ENCODE measurements at places on chromosomes 12 and 14.

- DNase-seq, result peak; percentile 89
Observed at GRCh38 chr12:96197503-96198272, 3.5 kb downstream of the ELK3 start.

GRCh38 chr14:95959317-95959716, 79.8 kb upstream of the C14orf132 start:
- no peak for DNase-seq

DNA sequence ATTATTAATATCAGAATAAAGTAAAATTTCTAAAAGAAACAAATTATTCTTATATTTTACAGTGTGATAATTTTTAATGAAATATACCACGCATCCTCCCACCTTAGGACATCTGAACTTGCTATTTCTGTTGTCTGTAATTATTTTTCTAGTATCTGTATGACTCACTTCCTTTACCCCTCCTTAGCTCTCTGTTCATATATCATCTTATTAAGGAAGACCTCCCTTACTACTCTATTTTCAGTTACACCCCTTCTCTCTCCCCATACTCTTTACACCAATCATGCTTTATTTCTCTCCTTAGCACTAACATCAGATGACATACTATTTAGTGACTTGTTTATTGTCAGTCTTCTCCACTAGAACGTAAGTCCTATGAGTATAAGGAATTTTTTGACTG, 34.2 kb upstream of the C12orf50 start:
- DNase-seq, result no peak

- no peak for DNase-seq
Observed at GRCh38 chr14:63134801-63135200, 69.4 kb upstream of the RHOJ start.

DNA sequence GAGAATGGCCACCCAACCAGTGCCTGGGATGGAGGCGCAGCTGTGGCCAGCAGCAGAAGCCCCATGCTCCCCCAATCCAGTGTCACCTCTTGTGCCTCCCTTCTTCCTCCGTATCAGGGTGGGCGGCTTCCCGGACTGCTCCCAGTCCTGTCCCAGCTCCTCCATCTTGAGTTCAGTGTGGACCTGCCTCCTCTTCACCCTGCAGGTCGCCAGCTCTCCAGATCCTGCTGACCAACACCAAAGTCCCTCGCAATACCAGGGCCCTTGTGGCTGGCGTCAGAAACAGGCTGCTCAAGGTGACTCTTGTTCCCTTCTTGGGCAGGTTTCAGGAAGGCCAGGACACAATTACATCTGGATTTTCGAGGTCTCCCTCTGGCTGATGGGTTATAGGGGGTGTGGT, 17.0 kb downstream of the MVK start:
- DNase-seq, result no peak

DNA sequence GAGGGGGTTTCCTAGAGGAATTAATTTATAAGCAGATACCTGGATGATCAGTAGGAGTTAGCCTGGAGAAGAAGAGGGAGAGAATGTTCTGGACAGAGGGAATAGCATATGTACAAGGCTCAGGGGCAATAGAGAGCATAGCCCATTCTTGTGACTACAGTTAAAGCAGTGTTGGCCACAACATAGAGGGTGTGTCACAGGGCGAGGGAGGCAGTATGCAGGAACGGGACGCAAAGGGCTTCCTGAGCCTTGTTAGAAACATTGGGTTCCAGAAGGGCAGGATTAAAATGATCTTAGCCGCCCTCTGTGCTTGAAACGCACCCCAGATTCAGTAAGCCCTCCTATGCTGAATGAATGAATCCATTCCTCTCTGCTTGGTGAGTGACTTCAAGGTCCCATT, 142.2 kb upstream of the PWP1 start:
- DNase-seq, result no peak

- DNase-seq, result no peak
Observed at GRCh38 chr12:75998292-75999063, 33.1 kb downstream of the PHLDA1 start.

- no peak for DNase-seq
Observed at GRCh38 chr12:2693244-2693860, 101.4 kb upstream of the FKBP4 start.

DNA sequence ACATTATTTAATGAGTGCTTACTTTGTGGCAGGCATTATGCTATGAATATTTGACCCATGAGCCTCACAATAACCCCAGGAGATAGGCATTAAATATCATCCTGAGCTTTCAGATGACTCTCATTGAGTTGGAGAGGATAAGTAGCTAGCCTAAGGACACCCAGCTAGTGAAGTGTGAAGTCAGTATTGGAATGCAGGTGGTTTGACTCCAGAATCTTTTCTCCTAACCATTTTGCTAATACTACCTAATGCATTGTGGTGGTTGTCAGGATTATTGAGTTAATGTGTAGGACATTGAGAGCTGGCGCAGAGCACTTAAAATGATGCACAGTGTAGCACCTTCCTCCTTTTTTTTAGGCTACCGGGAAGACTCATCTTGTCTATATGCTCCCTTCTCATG, 3.8 kb upstream of the CDKL1 start:
- no peak for DNase-seq

- no peak for DNase-seq
Observed at GRCh38 chr14:67526181-67526580, 6.9 kb upstream of the PLEKHH1 start.

DNA sequence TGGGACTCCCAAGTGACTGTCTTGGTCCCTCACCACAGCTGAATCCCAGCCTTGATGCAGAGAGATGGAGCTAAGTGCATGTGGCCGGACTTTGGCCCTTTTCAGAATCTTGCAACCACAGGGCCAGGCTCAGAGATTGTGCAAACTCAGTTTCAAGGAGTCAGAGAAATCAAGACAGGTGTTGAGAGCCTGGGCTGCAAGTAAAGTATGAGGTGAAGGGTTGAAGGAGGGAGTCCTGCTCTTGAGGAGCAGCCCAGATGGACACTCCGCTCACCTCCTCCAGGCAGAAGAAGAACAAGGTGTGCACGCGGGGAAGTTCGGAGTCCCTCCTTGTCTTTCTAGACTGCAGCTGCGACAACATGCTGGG, 6.3 kb upstream of the BMP4 start:
- DNase-seq, result no peak

DNA sequence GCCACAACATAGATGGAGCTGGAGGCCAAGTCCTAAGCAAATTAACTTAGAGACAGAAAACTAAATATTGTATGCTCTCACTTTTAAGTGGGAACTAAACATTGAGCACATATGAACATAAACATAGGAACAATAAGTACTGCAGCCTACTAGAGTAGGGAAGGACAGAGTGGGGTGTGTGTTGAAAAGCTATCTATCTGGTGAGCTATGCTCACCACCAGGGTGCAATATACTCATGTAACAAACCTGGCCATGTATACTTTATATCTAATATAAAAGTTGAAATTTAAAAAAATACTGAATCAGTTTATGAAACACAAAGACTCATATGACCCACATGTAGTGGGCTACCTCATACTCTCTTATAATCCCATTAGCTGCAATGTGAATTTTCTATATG, 1305.0 kb downstream of the LRFN5 start:
- DNase-seq, result no peak

- DNase-seq, result no peak
Observed at GRCh38 chr12:64821116-64821630, 3.3 kb upstream of the TBC1D30 start.

DNA sequence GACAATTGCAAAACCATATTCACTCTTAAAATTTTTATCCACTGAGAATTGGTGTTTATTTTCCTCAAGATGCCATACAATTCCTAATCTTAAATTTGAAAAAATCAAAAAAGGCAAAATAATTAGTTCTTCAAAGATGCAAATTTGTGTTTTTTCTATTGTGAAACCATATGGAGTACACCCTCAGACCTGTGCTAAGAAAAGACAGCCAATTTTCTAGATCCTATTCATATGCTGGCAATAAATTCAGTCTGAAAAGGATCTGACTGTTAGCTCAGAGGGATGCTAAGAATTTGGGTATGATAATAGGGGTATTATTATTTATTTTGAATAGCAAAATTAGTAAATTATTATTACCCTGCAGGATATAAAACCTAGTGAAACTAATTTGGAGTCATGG, 476.9 kb upstream of the SYT1 start:
- DNase-seq, result no peak

GRCh38 chr12:49865109-49865781, 22.3 kb upstream of the BCDIN3D start:
- no peak for DNase-seq

GRCh38 chr14:90179357-90179756, 77.0 kb upstream of the PSMC1 start:
- no peak for DNase-seq

GRCh38 chr12:103011974-103012763, 54.7 kb downstream of the ASCL1 start:
- DNase-seq, result no peak

- DNase-seq, result no peak
Observed at GRCh38 chr14:95320955-95321600, 1.4 kb upstream of the CLMN start.

GRCh38 chr14:24137529-24138395, 1.8 kb downstream of the PSME1 start:
- no peak for DNase-seq

GRCh38 chr12:87596134-87596533, 433.1 kb downstream of the C12orf50 start:
- no peak for DNase-seq

DNA sequence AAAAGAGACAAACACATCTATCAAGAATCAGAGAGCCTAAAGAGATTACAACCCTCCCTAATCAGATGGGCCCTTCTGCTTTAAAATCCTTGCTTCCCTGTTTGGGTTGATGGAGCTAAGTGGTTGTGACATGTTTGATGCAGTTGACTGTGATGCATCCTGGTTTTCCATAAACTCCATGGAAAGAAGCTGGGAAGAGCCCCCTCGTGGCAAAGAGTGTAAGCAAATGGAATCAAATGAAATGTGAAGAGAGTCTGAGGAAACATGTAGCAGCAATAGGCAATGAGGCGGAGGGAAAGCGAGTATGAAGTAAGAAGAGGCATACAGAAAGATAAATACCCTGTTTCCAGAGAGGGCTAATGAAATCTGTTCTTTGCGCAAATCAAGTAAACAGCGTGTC, 70.4 kb upstream of the SLCO1C1 start:
- no peak for DNase-seq

- no peak for DNase-seq
Observed at GRCh38 chr14:105478398-105479251, 4.0 kb downstream of the CRIP2 start.

DNA sequence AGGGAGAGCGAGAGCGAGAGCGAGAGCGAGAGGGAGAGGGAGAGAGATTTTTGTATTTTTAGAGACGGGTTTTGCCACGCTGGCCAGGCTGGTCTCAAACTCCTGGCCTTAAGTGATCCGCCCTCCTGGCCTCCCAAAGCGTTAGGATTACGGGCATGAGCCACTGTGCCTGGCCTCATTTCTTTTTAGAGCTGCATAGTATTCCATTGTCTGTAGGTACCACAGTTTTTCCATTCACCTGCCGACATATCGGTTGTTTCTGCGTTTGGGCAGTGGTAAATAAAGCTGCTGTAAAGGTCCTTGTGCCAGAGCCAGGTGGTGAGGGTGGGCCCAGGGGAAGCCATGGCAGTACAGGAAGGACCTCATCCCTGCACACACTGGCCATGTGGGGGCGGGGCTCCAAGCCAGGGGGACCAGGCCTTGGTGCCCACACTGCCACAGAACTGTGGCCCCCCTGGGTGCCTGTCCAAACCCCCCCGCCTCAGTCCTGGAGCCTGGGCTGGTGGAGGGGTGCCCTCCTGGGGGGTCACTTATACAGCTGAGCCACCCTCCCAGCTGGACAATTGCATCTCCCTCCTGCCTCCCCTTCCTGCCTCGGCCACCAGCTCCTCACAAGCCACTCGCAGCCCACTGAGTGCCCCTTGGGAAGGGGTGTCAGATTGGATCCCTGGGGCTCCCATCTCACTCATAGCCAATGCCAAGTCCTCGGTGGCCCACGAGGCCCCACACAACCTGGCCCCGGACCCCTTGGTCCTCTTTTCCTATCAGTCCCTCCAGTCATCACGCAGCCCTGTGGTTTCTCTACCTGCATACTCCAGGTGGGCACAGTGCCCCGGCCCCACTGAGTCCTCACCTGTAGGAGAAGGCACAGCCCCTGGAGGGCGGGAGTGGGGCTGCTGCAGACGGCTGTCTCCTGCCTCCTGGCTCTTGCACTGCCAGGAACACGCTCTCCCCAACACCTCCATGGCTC, 1.7 kb upstream of the PUS1 start:
- no peak for DNase-seq

DNA sequence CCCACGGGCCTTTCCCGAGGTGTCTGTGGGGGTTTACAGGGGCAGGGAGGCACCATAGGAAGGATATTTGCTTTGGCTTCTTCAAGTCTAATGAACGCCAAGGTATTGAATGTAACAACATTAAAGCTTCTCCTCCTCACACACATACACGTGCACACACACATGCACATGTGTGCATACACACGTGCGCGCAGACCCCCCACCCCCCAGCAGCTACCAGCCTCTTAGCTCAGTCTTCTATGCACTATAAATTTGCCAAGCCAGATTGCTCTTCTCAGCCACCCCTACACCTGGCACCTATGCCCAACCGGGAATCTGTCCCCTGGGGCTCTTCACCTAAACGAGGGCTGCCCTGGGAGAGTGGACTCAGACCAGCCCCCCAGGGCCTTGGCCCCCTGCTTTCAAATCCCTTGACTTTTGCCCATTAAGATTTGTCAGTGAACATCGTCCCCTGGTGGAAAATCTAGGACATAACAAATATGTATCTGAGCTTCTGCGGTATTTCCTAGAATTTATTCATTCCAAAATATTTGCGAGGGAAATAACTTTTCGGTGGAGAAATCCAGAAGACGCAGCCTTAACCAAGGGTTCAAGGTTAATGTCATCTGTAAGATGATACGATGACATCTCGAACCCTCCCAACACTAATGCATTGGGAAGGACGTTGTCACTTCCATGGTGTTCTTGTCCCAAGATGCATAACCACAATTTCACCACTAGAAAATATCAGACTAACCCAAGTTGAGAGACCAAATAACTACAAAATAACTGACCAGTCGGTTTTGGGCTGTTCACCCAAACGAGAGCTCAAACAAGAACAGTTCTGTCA, 330.4 kb downstream of the MED13L start:
- no peak for DNase-seq

GRCh38 chr14:21100931-21101330, at the start of gene TMEM253:
TSS of gene TMEM253 (plus strand) at chr14:21101066. CDS start at chr14:21101344, 278 bp downstream.
- DNase-seq, result no peak

GRCh38 chr14:75989134-75989533, 3.6 kb downstream of the IFT43 start:
- no peak for DNase-seq

DNA sequence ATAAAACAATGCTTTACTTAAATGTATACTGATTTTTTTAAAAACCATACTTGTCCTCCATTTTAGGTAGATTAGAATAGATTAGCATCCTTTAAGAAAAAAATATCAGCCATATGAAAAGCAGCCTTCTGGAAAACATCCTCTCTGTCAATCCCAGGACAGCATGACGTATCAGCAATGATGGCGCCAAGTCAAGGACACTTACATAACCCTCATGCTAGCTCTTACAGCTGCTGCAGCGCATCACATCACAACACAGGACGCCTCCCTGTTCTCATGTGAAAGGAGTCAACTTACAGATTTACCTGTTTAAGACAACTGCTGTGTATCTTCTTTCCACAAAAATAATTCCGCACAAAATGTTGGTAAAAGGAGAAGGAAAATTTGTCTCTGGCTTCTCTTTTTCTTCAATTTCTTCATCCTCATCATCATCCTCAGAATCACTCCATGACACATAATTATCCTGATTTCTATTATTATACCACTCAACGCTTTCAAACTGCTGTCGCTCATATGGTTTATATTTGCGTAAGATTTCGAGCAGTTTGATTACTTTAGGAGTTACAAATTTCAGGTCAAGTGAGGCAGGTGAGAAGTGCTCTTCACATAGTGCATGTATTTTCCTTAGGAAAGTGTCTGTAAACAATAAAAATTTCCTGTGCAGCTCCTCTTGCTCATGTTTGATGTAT, 33.3 kb downstream of the DICER1 start:
- no peak for DNase-seq

Data from kidney epithelial cell (primary cell).